ENCODE measurements at places on chromosomes 16 and 17.
A peak's percentile ranks its signal among the peaks of the same experiment; 100 is the strongest.

- DNase-seq = peak; percentile 56
- no peak overlapping the region for H3K27ac ChIP-seq
- H3K36me3 ChIP-seq = no peaks in the 10 kb centered on the region
- H3K4me3 ChIP-seq = no peak overlapping the region
- H3K4me1 ChIP-seq = no peaks in the 10 kb centered on the region
These were observed 55.3 kb downstream of the SKAP1 start for GRCh38 chr17:48374650-48375230.

- no peaks in the 10 kb centered on the region for H3K36me3 ChIP-seq
- DNase-seq = no peak
- H3K27ac ChIP-seq = no peak overlapping the region
These were observed 2.3 kb downstream of the ATP5MC1 start for GRCh38 chr17:48894886-48895285.

GRCh38 chr17:61699032-61699431 lies 108.0 kb upstream of the NACA2 start:
- no peak for DNase-seq
- H3K4me3 ChIP-seq = no peak overlapping the region
- no peaks in the 10 kb centered on the region for H3K4me1 ChIP-seq
- H3K36me3 ChIP-seq = no peaks in the 10 kb centered on the region

DNA sequence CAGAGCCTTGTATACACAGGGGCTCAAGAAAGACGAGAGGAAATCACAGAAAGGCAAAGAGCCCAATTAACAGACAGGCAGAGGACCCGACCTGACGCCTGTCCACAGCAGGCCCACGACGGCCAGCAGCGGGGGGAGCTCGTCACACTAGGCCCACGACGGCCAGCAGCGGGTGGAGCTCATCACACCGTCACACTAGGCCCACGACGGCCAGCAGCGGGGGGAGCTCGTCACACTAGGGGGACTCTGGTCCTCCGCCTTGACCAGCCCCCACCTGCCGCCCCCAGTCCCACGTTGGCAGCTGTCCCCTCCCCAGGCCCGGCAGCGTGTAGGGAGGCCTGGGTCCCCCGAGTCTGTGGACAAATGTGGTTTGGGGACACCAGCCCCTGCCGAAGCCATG lies 23.7 kb upstream of the GNG13 start:
- no peak for DNase-seq
- H3K4me1 ChIP-seq = peaks cover 11% of the 10 kb centered on the region
- no peak overlapping the region for H3K27ac ChIP-seq
- no peaks in the 10 kb centered on the region for H3K36me3 ChIP-seq

DNA sequence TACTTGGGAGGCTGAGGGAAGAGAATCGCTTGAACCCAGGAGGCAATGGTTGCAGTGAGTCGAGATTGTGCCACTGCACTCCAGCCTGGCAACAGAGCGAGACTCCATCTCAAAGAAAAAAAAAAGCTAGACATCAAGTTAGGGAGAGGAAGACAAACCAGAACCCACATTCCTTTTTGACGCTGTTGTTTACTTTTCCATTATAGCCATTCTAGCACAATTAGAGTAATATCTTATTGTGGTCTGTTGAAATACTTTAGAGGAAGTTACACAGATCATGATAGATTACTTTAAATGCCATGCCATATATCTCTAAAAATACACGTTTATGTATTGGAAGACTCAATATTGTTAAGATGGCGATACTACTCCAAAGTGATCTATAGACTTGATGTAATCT lies 16.5 kb upstream of the ABCC1 start:
- DNase-seq = no peak
- H3K4me1 ChIP-seq = no peaks in the 10 kb centered on the region
- no peaks in the 10 kb centered on the region for H3K36me3 ChIP-seq
- H3K27ac ChIP-seq = no peak overlapping the region

GRCh38 chr17:63032142-63032541 lies 66.1 kb downstream of the TANC2 start:
- no peak for DNase-seq
- no peak overlapping the region for H3K27ac ChIP-seq
- no peaks in the 10 kb centered on the region for H3K27me3 ChIP-seq
- H3K36me3 ChIP-seq = no peaks in the 10 kb centered on the region
- H3K4me1 ChIP-seq = no peaks in the 10 kb centered on the region

DNA sequence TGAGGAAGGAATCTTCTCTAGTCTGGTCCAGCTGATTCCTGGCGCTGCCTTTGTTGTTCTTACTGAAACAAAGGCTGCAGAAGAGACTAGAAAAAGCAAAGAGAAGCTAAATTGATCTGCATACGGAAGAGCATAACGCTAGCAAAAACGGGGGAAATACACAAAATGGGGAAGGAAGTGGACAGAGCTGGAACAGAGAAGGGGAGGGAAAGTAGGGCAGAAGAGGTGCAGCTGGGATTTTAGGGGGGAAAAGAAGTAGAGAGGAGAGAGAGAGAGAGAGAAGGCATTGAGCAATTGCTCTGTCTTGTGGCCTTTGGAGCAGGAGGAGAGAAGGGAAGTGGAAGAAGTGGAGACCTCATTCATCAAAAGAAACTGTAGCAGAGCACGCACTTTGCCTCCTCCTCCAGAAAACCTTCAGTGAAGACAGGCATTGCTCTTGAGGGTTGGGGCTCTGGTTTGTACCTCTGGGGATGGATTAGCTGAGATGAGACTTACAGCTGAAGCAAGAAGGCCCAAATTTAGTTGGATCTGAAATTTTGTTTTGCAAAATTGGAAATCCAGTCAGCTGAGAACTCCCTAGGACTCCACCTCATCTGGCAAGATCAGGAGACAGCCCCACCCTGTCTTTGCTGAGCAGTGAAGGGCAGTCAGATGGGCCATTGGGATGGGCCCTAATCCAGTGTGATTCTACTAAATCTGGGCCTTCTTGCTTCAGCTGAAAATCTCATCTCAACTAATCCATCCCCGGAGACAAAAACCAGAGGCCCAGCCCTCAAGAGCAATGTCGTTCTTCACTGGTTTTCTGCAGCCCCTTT lies 55.8 kb downstream of the CDRT4 start:
- H3K27ac ChIP-seq = no peak overlapping the region
- no peak overlapping the region for H3K4me3 ChIP-seq
- no peak for DNase-seq
- no peaks in the 10 kb centered on the region for H3K27me3 ChIP-seq
- H3K4me1 ChIP-seq = no peaks in the 10 kb centered on the region

- DNase-seq = no peak
- H3K27ac ChIP-seq = no peak overlapping the region
- no peak overlapping the region for H3K4me3 ChIP-seq
These were observed 108.5 kb upstream of the CCL2 start for GRCh38 chr17:34146440-34147043.

- peaks cover 9% of the 10 kb centered on the region for H3K4me1 ChIP-seq
- H3K36me3 ChIP-seq = no peaks in the 10 kb centered on the region
- peak; percentile 61 for DNase-seq
- H3K27me3 ChIP-seq = no peaks in the 10 kb centered on the region
- peak overlapping the region; percentile 85 for H3K4me3 ChIP-seq
- peak overlapping the region; percentile 86 for H3K27ac ChIP-seq
These were observed 344 bp downstream of the PSME3IP1 start for GRCh38 chr16:57185446-57185944.

DNA sequence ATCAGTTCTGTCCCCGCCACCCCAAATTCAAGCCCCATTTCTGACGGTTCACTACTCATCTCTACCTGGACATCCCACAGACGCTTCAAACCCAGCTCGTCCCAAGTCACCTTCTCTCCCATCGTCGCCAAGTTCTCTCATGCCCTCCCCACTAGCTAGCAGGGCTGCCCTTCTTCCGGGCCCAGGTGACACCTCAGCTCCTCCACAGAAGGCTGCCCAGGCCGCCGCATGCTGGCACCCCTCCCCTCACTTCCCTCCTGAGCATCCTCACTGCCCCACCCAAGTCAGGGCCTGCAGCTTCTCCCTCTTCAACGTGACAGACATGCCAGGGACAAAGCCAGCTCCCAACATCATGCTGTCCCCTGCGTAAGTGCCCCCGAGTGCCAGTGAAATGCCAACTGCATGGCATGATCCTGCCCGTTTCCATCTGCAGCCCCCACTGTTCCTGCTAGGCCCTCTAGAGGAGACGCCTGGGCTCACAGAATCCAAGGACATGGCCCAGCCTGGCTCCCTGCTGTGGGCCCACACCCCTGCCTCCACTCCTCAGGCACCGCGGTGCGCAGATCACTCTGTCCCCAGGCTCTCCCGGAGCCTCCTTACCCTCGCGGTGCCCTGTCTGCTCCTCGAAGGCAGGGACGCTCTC lies 5.9 kb downstream of the CYB561 start:
- H3K27ac ChIP-seq = no peak overlapping the region
- H3K4me1 ChIP-seq = peaks cover 24% of the 10 kb centered on the region
- no peak overlapping the region for H3K4me3 ChIP-seq
- no peaks in the 10 kb centered on the region for H3K27me3 ChIP-seq
- DNase-seq = no peak
- H3K36me3 ChIP-seq = no peaks in the 10 kb centered on the region

DNA sequence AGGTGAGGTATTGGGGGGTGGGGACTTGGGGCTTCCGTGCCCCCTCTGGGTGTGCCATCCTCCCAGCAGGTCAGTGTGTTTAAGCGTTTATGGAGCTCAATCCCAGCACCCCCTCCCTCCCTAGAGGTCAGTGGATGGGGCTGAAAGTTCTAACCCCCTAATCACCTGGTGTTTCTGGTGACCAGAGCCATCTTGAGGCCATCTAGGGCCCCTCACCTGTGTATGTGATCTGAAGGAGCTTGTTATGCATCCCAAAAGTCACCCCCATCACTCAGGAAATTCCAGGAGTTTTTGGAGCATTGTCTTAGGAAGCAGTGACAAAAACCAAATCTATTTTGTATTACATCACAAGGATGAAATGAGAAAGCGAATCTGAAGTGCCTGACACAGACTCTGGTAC lies 67.8 kb upstream of the NOL11 start:
- no peak for DNase-seq
- no peak overlapping the region for H3K27ac ChIP-seq
- no peak overlapping the region for H3K4me3 ChIP-seq
- peaks cover 6% of the 10 kb centered on the region for H3K4me1 ChIP-seq

DNA sequence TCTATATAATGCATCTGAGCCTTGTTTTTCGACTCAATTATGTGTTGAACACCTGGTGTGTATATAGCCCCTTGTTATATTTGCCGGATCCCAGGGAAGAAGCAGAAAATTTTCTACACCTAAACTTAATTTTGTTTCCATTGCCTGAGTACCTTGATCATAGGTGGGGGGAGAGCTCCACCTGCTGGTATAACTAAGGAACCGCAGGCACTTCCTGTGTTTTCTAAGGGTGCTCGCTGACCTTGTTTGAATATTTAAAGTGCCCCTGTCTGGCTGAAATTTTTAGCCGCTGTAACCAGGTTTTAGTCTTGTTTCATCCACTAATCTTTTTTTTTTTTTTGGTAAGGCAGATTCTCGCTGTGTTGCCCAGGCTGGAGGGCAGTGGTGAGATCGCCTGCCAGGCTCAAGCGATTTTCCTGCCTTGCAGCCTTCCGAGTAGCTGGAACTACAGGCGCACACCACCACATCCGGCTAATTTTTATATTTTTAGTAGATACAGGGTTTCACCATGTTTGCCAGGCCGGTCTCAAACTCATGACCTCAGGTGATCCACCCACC lies 6.5 kb upstream of the NUBP1 start:
- peak; percentile 62 for DNase-seq
- no peaks in the 10 kb centered on the region for H3K36me3 ChIP-seq
- peaks cover 16% of the 10 kb centered on the region for H3K4me1 ChIP-seq
- H3K4me3 ChIP-seq = no peak overlapping the region

- H3K4me1 ChIP-seq = peaks cover 31% of the 10 kb centered on the region
- peak within 1 kb of the TSS; percentile 58 for H3K4me3 ChIP-seq
These were observed at the start of gene KCNH4 for GRCh38 chr17:42180922-42181850. Gene KCNH4, minus strand, starts transcription at chr17:42181142. Its CDS starts 197 bp downstream, at chr17:42180945.

DNA sequence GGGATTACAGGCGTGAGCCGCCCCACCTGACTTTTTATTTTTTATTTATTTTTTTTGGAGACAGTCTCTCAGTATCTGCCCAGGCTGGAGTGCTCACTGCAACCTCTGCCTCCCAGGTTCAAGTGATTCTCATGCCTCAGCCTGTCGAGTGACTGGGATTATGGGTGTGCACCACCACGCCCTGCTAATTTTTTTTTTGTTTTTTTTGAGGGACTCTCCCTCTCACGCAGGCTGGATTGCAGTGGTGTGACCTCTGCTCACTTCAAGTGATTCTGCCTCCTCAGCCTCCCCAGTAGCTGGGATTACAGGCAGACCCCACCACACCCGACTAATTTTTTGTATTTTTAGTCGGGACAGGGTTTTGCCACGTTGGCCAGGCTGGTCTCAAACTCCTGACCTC lies 7.7 kb downstream of the ZNF207 start:
- H3K27me3 ChIP-seq = no peaks in the 10 kb centered on the region
- H3K4me3 ChIP-seq = no peak overlapping the region
- H3K36me3 ChIP-seq = no peaks in the 10 kb centered on the region

- H3K27ac ChIP-seq = no peak overlapping the region
- no peaks in the 10 kb centered on the region for H3K4me1 ChIP-seq
- no peaks in the 10 kb centered on the region for H3K27me3 ChIP-seq
- no peak for DNase-seq
- H3K4me3 ChIP-seq = no peak overlapping the region
These were observed 34.1 kb upstream of the DHX8 start for GRCh38 chr17:43449470-43450248.

DNA sequence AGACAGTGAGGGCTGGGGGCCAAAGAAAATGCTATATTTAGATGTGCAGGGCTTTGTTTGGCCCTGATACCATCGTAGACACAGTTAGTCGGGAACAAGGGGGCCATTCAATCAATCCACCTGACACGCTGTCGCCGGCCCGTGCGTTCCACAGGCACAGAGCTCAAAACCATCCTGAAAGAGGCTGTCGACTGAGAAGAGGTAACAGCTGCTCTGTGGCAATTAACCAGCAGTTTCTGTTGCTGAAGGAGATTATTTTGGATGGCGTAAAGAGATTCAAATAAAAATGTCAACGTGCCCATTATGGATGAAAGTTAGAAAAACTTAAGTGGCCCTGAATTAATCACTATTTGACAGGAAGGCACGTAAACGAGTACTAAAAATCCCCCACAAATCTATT lies 276.2 kb upstream of the IRX5 start:
- H3K4me1 ChIP-seq = no peaks in the 10 kb centered on the region
- H3K36me3 ChIP-seq = no peaks in the 10 kb centered on the region
- peaks cover 15% of the 10 kb centered on the region for H3K27me3 ChIP-seq

DNA sequence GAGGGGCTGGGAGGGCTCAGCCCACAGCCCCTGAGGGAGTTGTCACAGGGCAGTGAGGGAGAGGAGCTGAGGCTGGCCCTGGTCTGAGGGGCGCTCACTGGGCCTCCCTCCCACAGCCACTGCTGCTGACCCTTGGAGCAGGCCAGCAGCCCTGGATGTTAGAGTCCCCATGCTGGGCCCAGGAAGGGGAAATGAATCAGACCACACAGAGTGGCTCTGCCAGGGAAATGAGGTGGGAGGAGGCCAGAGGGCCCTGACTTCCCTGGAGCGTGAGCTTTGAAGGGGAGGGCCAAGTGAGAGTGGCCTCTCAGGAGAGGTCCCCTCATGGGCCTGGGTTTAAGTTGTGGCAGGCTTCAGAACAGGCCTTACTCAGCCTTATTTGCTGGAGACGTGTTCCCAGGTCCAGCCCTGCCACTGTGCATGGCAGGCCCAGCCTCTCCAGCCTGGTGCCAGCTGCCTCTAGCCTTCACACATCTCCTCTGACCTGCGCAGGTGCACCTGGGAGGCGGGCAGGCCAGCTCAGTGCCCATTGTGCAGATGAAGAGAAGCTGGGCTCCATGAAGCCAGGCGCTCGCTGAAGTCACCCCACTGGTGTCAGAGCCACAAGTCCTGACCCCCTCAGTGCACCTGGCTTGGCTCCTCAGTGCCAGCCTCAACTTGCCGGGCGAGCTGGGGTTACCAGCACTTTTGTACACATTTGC lies 15.4 kb downstream of the GPT2 start:
- H3K4me1 ChIP-seq = peaks cover 16% of the 10 kb centered on the region
- no peak overlapping the region for H3K27ac ChIP-seq
- no peaks in the 10 kb centered on the region for H3K27me3 ChIP-seq
- H3K36me3 ChIP-seq = no peaks in the 10 kb centered on the region
- no peak overlapping the region for H3K4me3 ChIP-seq

All from adrenal gland (tissue), 19 donors.